Activated CD4-positive, alpha-beta T cell treated with anti-CD3 and anti-CD28 coated beads, Interleukin-2, amount 50 U/mL, for 1 hour (primary cell): ENCODE measurements at places on chromosomes 1 and 21.

- DNase-seq = no peak
These were observed 451 bp downstream of the CHD5 start for GRCh38 chr1:6179564-6180175.

DNA sequence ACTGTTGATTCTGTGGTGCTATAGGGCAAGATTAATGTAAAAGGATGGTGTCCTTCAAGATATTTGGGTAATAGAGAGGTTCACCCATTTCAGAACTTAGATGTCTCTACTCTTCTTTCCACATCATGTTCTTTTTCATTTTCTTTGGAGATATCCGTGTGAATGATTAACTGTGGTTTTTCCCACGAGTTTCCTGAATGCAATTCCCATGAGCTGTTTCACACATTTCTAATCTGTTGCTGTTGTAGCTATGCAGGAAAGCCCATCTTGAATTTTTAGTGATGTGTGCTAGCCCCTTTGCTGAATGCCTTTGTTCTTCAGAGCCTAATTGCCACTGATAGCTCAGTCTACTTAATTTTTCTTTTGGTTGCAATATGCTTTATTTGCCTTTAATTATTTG is 27.6 kb downstream of the SNX27 start:
- no peak for DNase-seq

DNA sequence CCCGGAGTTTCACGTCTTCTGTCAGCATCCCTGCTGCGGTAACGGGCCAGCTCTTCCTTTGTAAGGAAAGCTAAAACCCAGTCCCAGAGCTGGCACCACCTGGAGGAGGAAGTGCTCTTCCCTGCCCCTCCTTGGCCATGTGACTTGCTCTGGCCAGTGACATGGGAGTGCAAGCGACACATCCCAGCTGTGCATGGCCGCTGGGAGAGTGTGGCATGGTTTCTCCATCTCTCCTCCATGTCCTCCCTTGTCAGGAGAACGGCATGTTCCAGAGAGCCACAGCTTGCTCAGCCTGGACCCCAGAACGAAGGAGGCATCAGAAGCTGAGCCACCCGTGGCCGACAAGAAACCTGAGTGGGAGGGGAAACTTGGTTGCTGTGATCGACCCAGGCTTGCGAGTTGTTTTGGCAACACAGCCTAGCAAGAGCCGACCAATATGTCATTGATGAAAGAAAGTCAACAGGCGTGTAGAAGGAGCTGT is 2.7 kb upstream of the PRXL2B start:
- DNase-seq = peak; percentile 58

DNA sequence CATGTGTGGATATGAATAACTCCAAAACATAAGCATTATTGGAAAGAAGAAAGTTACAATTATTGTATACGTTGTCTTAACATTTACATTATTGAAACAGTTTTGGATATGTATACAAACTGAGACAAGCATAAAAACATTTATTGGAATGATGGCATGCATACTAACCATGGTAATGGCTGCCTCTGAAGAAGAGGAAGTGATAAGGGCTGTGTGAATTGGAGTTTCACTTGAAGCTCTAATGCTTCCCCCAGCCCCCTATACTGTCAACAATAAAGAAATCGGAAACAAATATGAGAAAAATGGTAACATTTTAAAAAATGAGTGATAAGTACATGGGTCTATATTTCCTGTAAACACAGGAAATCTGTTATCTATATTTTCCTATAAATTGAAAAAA is 367.7 kb upstream of the DPYD start:
- no peak for DNase-seq

GRCh38 chr1:85289207-85289847 is 12.9 kb upstream of the BCL10 start:
- DNase-seq = no peak

DNA sequence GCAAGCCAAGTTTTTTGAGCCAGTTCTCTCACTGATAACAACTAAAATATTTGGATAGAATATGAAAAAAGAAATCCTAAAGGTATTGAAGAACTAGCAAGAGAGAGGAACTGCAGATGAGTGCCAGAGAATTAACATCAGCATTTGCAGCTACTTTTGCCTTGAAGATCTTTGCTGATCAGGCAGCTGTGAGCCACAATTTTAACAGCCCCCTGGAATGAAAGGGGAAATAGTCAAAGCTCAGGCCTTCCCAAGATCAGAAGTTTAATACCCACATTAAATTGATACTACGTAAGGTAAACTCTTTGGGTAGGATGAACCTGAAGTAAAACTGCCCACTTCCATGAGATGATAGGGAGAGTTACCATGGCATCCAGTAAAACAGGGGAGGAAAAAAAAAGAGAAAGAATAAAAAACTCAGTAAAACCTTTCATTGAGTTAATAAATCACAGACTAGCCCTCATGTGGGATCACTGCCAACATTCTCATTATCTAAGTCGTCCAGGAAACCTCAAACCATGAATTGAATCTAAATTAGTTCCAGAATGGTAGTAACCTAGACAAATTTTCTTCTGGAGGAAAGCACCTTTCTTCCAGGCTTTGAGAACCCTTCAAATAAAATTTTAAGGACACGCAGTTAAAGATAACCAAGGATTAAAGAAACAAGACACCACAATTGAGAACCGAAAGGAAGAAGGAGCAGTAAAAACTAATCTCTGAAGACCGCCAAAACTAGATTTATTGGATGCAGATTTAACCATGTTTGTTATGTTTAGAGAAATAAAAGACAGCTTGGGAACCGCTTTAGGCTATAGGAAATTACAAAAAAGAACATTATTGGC is 28.3 kb downstream of the SCP2 start:
- DNase-seq = no peak

GRCh38 chr21:44478124-44478800 is 23.0 kb downstream of the LRRC3 start:
- no peak for DNase-seq

DNA sequence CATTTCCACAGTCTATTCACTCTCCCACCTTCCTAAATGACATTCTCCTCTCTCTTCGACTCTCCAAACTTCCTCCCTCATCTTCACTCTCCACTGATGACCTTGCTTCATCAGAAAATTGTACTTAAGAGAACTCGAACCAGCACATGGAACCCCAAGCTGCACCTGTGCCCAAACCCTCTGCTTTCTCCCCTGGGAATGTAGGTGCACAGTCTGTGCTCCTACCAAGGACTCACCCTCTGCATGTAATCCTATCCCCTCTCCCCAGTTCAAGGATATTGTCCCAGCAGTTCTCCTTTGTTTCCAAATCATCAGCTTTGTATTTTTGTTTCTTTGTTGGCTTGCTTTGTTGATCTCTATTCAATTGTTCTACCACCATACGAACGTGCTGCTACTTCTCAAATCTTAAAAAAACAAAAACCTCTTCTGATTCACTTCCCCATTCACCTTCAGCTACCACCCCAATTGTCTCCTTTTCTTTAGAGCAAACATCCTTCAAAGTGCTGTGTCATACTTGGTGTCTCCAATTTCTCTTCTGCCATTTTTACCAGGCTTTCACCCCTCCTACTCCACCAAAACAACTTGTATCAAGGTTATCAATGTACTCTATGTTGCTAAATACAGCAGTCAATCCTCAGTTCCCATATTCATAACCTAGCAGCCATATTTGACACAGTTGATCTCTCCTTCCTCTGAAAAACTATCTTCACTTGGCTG is 26.8 kb downstream of the RAB3B start:
- no peak for DNase-seq

DNA sequence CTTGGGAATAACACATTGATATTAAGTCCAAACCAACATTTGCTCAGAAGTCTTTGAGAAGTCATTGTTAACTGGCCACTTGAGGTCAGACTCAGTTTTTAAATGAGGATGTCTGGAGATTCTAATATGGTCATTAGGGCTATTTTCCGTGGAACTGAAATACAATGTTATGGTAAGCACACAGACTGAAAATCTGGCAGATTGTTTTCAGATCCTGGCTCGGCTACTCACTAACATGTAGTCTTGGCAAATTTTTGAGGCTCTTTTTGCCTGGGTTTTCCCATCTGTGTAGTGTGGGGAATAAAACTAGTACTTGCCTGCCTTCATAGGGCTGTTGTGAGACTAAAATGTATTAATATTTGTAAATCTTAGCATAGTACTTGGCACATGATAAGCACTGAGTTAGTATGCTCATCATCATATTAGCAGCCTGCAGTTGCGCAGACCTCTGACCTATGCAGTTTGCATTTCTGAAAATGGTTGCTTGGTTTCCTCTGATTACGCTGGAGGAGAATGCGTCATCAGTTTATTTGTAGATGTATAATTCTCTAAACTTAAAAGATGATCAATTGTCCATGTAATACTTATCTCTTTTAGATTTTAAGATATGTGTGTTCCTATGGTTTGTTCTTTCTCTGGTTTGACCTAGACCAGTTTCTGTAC is 100.8 kb downstream of the C1orf21 start:
- no peak for DNase-seq

DNA sequence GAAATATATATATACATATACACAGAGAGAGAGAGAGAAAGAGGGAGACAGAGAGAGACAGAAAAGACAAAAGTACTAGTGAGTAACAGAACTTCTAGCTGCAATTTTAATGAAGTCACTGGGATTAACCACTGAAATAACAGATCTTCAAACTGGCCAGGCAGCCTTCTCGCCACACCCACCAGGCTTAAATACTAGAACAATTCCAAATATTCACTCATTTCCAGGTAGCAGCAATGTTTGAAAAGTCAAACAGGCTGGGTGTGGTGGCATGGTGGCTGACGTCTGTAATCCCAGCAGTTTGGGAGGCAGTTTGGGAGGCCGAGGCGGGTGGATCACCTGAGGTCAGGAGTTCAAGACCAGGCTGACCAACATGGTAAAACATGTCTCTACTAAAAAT is 5.2 kb downstream of the PRDX1 start:
- no peak for DNase-seq

DNA sequence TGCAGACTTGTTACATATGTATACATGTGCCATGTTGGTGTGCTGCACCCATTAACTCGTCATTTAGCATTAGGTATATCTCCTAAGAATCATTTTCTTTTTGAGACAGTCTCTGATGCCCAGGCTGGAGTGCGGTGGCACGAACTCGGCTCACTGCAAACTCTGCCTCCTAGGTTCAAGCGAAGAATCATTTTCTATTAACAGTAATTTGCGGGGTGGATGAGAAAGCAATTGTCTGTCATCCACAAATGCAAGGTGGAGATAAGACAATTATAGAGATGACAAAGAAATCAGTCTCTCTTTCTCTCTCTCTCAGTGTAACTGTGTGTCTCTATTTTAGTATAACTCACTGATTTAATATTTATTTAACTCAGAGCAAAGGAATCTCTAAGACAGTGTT is 131.0 kb upstream of the KIAA1614 start:
- DNase-seq = no peak

DNA sequence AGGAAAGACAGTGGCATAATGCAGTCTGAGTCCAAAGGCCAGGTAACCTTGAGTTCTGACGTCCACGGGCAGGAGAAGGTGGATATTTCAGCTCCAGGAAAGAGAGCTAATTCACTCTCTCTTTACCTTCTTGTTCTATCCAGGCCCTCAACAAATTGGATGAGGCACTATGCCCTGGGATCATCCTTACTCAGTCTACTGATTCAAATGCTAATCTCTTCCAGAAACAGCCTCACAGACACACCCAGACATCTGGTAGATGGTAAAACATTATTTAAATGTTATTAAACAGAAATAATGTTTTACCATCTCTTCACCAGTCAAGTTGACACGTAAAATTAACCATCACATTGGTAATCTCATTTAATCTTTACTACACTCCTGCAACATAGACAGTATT is 73.0 kb downstream of the RBM11 start:
- DNase-seq = no peak

DNA sequence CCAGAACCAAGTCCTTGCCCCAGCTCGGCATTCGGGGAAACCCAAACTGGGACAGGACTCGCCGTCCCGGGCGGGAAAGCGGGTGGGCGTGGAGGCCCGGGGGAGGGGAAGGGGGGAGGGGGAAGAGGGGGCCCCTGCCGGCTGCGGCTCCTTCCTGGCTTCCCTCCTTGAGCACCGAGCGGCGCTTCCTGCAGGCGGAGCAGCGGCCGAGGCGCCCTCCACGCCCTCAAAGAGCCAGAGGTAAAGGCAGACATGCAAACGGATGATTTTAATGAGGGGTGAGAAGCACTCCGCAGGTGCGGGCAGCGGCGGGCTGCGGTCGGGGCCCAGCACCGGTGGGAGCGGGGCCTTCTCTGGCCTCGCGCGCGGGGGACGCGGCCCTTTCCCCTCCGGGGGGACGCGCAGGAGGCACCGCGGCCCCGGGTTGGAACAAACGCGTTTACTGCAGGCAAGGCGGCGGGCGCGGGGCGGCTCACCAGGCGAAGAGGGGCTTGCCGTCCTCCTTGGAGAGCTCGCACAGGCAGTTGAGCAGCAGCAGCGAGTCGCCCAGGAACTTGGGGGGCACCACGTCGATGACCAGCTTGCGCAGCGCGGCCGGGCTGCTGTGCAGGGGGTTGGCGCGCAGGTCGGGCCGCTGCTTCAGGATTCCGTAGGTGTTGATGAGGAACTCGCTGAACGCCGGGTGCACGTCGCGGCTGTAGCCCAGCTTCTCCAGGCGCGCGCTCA is 5.7 kb upstream of the FTCD start:
- no peak for DNase-seq

DNA sequence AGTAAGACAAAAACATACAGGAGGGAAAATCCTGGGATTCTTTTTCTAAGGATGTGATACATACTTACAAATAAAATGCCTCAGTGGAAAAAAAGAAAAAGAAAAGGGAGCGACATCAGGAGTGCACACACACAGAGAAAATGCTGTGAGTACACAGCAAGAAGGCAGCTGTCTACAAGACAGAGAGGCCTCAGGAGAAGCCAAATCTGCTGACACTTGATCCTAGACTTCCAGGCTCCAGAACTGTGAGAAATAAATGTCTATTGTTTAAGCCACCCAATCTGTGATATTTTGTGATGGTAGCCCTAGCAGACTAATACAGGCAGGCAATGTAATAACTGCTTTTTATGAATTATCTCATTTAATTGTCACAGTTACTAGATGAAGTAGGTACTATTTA is 17.0 kb upstream of the TRIM45 start:
- no peak for DNase-seq

DNA sequence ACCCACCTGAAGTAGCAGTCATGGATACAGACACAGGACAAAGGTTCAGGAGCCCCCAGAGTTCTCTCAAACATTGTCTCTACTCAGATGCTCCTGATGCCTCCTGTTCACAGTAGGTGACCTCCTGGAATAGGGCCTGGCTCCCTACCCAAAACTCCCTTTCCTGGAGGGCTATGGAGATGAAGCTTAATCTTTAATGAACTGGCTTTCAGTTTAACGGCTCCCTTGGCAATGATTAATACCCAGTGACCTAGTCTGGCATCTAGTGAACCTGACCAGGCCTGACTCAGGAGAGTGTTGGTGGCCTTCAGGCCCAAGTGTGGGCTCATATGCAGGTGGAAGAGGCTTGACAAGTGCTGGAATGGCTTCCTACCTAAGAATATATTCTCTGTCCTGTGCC is 65.2 kb upstream of the TRABD2B start:
- no peak for DNase-seq

DNA sequence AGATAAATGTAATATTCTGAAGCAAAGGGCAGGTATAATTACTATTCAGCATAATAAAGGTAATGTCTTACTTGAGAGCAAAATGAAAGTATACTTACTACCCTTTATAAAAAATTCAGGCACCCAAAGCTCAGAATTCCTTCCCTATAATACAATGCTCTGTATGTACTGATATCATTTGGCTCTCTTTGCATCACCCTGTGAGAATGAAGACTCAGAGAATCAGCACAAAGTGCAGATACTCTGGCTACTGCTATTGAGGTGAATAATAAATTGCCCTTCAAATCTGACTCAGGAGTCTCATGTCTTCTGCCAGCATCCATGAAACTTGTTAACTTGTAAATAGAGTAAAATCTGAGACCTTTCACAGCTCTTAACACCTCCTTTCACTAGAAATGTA is 108.5 kb upstream of the KCTD3 start:
- DNase-seq = no peak
